ENCODE measurements at places on chromosomes 16 and 17.
A peak's percentile ranks its signal among the peaks of the same experiment; 100 is the strongest.

- no peak for DNase-seq
These were observed 602.1 kb upstream of the GOT2 start for GRCh38 chr16:59336136-59336695.

GRCh38 chr17:41844971-41845370 is 7.3 kb downstream of the KLHL10 start:
- DNase-seq, result no peak

GRCh38 chr17:47188271-47188875 is 722 bp downstream of the CDC27 start:
- DNase-seq, result peak; percentile 3

GRCh38 chr16:971582-971905 is 760 bp upstream of the LMF1 start:
- no peak for DNase-seq

GRCh38 chr17:10061111-10061845 is 137.1 kb downstream of the GAS7 start:
- DNase-seq, result no peak

GRCh38 chr16:25699069-25699468 is 7.3 kb downstream of the HS3ST4 start:
- no peak for DNase-seq

Data from T-helper 2 cell (primary cell).